ENCODE measurements at places on chromosomes 4 and X.

GRCh38 chr4:85114526-85114925 is 148.0 kb upstream of the WDFY3 start:
- no peak for DNase-seq

DNA sequence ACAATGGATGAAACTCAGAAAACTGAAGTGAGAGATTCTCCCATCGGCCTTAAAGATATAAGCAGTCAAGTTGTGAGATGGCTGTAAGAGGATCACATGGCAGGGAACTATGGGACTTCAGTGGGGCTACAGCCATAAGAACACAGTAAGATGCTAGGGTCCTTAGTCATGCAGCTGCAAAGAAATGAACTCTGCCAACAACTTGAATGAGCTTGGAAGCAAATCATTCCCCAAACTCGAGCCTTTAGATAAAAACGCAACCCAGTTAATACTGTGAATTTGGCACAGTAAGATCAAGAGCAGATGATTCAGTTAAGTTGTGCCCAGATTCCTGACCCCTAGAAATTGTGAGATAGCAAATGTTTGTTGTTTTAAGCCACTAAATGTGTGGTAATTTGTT is 117.3 kb downstream of the FAM13A start:
- DNase-seq: no peak

DNA sequence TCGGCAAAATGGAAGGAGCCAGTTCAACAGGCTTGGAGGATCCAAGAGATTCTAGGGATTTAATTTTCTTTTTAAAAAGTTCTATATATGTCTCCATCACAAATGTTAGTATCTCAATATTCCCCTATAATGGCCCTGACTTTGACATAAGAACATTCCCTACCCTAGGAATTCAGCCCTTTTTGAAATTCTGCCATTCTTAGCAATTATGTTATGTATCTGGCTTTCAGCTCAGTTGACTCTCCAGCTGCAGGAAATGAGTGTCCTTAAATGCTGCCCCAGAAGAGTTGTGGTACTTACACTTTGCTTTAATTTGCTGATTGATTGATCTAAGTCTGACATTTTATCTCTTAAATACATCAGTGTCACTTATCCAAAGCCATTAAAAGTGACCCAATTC is 1454.3 kb downstream of the FSTL5 start:
- no peak for DNase-seq

GRCh38 chr4:95421869-95422268 is 126.9 kb downstream of the UNC5C start:
- DNase-seq: no peak

DNA sequence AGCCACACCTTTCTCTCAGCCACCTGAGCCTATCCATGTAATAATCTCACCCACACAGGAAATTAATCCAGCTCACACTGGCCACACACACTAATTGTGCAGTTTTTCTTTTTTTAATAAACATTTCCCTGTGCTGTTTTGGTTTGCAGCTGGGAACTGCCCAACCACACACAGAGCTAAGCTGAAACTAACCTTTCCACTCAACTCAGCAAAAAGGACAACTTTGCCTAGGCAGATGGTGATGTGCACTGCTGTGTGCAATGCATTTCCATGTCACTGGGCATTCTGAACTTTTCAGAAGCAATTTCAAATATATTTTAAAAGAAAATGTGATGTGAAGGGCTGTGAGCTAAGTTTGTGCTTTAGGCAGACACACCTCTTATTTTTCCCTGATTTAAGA is 70.0 kb upstream of the TLL1 start:
- DNase-seq: no peak

GRCh38 chr4:152850377-152850776 is 70.6 kb downstream of the ARFIP1 start:
- DNase-seq: no peak

DNA sequence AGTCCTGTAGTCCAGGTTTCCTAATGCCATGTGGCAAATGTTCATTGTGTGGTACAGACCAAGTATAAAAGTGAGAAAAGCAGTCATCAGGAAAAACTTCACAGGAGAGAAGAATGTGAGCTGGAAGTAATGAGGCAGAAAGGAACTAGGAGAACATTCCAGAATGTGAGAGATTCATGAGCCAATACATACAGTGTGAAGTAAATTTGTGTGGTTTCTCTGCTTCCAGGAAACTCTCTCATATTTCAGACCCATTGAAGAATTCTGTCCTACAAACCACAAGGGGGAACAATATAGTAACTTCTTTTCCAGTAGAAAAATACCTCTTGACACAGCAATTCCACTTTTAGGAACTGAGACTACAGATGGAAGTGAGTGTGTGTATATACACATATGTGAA is 136.5 kb downstream of the RNF150 start:
- no peak for DNase-seq

- no peak for DNase-seq
These were observed 38.3 kb upstream of the PDS5A start for GRCh38 chr4:40016007-40016406.

DNA sequence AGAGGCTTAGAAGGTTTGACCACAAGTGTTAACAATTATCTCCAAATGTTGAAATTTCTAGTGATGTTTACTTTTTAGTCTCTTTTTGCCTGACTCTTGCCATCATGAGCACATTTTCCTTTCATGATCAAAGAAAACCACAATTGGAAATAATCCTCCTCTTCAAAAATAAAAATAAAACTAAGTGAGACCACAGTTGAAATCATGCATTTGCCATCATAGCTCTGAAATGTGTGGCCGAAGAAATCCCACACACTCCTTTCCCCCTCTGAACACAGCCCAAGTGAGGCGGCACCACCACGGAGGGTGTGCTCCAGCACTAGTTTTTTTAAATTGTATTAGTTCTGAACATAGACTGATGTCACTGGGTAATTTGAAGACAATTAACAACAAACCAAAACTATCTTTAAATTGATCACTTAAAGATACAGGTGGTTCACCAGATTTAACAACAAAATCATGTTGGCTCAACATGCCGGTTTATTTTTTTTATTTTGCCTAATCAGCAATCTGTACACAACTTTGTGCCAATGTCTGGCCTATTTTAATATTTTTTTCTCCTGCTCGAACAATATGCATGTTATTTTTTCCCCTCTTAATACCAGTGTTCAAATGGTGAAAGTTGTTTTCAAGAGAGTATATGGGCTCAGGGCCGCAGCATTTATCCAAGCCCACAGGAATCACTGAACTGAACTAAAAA is 17.6 kb downstream of the APBB2 start:
- DNase-seq: no peak

DNA sequence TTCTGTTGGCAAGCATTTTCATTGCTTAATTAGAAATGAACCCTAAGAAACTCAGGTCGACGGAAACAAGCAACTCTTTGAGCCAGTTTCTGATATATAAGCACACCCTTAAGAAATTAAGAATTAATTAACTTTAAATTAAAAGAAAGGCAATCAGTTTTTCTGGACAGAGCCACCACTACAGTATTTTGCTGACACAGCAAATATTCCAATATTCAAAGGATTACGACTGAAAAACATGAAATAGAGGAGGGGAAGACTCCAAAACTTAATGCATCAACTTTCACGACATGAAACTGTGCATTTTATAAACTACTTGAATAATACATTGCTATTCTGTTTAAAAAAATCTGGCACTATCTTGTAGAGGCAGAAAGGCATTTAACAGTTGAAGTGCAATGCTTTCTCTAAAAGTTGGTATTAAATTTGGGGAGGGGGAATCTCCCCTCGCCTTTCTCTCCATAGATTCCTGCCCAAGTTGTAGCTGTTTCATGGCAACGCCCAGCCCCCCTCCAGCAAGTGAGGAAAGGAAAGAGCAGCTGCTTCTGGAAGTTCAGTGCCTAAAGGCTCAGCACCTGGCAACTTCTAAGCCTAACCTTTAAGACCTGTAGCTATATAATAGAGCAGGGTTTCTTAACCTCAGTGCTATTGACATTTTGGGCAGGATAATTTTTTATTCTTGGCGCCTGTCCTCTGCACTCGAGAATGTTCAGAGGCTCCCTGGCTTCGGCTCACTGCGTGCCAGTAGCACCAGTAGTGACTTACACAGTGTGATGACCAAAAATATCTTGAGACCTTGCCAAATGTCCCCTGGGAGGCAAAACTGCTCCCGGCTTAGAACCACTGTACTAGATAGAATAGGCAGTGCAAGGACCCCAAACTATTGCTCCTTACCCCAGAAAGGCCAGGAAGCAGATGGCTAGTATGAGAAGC is 6.7 kb upstream of the ZCCHC18 start:
- DNase-seq: no peak

DNA sequence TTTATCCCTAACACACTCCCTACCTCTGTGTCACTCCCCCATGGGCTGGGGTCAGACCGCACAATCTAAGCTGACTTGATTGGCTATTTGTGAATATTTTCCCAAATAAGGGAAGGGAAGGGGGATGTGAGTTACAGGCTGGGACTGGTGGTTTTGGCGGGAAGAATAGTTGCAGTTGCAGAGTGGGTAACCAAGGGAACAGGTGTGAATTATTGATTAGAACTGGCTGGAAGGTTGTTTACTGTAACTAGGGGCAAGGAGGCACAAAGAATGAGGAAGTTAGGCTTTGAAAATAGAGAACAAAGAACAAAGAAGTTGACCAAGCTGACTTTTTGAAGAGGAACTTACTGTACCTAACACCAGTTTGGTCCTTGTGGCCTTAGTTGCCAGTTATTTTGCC is 88.0 kb upstream of the XAGE2 start:
- no peak for DNase-seq

- DNase-seq: no peak
These were observed 102.7 kb downstream of the SH3BGRL start for GRCh38 chrX:81304563-81304962.

- DNase-seq: no peak
These were observed 419.1 kb upstream of the LCORL start for GRCh38 chr4:18440527-18441202.

GRCh38 chr4:122875949-122876348 is 46.4 kb downstream of the NUDT6 start:
- DNase-seq: no peak

DNA sequence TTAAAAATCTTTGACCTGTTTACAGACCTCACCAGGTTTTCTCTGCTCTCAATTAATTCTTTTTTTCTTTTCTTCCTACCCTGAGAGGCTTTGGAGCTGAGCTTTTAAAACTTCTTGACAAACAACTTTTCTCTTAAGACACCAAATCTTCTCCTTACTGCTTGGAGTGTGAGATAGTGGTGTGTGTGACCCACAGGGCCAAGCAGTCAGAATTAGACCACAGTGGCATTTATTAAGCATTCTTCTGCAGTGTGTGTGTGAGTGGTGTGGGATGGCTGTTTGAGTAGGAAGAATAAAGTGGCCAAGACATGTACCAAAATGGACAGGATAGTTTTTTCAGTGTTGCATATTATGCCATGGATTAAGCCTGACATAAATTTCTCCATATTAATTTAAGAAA is 665.1 kb downstream of the RAPGEF2 start:
- DNase-seq: no peak

DNA sequence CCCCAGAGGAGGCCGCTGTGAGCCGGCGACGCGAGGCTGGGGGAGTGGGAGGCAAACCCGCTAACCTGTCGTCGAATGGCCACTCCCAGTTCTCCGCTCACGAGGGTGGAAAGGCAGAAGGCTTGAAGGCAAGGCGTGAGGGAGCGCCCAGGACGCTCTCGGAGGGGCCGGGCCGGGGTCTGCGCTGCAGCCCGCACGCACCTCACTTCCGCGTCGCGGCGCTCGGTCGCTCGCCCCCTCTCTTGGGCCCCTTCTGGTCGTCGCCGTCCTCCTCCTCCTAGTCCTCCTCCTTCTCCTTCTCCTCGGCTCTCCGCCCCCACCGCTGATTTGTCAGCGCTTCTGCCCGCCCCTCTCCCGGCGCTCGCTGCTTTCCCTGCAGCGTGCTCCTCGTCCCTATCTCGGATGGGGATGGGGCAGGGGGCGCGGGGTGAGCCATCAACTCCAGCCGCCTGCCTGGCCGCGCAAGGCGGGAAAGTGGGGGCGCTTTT is at the start of gene SNCA:
Gene SNCA, minus strand, starts transcription at position 265 of the 488 bp plus-strand sequence. CDS start 1,494 bp downstream, outside the sequence.
- peak; percentile 48 for DNase-seq

- no peak for DNase-seq
These were observed 25.0 kb downstream of the MEPE start for GRCh38 chr4:87857789-87858188.

DNA sequence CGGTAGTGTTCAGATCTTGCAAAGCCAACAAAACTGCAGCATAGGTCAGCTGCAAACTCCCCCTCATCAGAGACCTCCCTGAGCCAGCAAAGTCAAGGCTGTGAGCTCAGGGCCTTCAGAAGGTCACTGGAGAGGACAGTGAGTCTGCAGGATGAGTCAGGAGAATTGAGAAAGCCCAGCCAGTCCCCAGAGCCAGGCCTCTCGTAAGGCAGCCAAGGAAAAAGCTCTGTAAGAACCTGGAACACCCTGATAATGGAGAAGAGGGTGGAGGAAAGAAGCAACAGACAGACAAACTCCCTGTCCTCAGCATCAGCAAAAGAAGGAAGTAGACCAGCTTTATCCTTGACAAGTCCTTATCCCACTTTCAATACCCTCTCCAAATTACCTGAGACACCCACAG is 33.0 kb downstream of the GRIA3 start:
- no peak for DNase-seq

DNA sequence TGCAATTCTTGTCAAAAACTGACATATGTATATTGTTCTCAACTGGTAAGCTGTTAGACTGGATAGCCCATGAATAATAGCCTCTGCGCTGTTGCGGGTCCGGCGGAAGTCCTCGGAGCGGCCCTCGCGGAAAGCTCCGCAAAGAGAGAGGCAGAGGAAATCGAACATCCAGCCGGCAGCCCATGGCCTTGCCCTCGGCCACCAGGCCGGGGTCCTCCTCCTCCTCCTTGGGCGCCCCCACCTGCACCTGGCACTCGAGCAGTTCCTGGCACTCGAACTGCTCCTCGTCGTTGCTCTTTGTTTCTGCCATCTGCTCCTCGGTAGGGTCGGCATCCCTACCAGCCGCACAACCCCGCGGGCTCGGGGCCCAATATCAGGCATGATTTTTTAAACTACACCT is 1176.3 kb downstream of the PCDH18 start:
- no peak for DNase-seq

DNA sequence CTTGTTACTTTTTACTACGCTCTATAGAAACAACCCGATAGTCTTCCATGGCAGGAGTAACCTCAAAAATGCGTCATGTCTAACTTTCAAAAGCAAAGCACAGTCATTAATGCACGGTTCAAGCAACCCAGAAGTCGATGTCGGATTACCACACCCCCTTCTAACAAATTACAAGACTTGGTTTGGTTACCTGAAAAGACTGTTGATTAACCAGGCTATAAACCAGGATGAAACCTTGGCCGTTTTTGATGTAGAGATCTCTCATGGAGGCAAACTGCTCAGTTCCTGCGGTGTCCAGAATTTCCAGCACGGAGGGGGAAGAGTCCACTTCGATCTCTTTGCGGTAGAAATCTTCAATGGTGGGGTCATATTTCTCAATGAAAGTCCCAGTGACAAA is 2.4 kb downstream of the RAP2C start:
- DNase-seq: no peak

DNA sequence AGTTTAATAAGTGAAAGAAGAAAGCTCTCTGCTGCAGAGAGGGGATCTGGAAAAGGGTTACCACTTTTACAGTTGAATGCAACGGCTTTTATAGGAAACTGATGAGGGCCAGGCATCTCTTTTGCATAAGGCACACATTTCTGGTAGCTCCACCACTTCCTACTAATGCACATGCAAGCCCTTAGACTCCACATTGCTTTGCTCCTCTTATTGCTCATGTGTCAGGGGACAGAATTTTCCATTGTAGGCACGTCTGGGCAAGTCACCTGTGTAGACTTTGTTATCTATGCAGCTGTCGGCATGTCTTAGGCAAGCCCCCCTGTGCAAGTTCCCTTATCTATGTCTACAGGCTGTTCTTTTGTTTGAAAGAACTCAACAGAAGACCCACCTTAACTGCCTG is 294.6 kb upstream of the STS start:
- no peak for DNase-seq
